CD8-positive, alpha-beta memory T cell (primary cell): ENCODE measurements at places on chromosomes 2 and 18.

GRCh38 chr2:151437630-151438029, 27.9 kb downstream of the RIF1 start:
- no peak for DNase-seq

DNA sequence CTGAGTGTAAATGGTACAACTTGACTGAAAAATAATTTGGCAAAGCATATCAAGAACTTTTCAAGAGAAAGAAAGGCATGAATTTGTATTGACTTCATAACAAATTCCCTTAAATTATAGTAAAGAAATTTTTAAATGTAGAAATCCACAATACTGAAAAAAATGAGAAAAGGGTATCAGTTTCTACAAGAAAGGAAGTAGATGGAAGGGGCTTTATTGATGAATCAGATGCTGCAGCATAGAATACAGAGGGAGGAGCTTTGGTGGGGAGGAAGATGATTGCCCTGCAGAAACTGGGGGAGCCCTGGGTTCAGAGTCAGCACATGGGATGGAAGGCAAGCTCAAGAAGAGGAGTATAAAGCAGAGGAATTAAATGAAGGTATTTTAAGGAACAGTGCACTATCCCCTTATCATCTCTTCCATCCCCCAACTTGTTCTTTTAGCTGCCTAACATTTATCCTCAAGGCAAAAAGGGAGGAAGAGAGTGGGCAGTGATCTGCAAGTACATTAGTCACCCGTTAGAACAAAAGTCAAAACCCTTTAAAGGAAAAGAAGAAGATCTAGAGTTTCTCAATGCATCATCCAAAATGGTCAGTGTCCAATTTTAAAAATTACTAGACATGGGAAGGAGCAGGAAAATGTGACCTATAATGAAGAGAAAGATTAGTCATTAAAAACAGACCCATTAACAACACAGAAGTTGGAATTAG, 77.7 kb downstream of the KCTD18 start:
- DNase-seq: no peak

DNA sequence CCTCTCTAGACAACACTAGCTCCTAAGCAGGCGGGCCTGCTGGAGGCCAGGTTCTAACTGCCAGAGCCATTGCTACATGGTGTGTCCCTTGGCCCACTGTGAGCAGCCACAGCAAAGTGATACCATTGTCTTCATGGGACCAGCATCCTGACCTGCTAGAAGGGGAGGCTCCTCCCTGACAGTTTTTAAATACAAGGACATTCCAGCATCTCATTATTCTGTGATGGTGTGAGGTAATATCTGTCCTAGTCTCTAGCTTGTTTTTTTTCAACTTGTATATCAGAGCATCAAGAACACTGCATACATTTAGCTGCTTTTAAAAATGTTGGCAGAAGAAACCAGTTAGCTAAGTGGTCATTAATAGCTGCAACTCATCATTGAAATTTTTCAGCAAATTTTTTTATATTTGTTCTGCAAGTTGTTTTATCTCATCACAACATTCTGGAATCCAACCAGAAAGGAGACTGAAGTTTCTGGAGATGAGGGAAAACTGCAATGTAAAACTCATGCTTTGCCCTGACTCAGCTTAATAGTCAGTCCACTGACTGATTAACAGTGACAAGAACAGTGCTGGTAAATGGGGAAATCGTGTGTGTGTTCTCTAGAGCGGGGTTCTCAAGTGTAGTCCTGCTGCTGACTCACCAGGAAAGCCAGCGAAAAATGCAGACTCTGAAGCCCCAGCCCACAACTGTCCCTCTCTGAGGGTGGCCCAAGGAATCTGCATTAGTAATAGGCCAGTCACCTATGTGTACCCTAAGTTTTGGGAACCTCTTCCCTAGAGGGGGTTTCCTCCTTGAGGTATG, 17.8 kb downstream of the MAPRE3 start:
- DNase-seq: no peak

- DNase-seq: no peak
These were observed 972 bp upstream of the MPP4 start for GRCh38 chr2:201699416-201699815.

DNA sequence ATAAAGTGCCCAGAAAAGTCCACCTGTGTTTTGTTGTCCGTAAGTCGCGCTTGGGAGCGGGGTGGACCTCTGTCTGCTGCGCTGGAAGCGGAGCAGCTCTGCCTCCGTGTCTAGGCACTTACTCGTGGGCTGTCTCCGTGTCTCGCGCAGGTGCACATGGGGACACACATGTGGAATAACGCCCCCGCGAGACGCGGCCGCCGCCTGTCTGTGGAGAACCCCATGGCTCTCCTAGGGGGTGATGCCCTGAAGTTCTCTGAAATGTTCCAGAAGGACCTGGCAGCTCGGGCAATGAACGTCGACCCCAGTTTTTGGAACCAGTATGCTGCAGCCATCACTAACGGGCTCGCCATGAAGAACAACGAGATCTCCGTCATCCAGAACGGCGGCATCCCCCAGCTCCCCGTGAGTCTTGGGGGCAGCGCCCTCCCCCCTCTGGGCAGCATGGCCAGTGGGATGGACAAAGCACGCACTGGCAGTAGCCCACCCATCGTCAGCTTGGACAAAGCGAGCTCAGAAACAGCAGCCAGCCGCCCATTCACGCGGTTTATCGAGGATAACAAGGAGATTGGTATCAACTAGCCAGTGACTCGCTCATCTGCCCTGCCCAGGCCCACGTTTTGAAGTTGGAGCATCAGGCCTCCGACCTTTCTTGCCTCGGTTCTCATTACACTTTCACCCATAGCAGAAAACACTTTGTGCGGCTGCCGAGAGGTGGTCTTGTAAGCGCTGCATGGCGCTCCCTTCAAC, 17.3 kb downstream of the SALL3 start:
- no peak for DNase-seq

GRCh38 chr2:12766421-12766879, 49.7 kb downstream of the TRIB2 start:
- no peak for DNase-seq

DNA sequence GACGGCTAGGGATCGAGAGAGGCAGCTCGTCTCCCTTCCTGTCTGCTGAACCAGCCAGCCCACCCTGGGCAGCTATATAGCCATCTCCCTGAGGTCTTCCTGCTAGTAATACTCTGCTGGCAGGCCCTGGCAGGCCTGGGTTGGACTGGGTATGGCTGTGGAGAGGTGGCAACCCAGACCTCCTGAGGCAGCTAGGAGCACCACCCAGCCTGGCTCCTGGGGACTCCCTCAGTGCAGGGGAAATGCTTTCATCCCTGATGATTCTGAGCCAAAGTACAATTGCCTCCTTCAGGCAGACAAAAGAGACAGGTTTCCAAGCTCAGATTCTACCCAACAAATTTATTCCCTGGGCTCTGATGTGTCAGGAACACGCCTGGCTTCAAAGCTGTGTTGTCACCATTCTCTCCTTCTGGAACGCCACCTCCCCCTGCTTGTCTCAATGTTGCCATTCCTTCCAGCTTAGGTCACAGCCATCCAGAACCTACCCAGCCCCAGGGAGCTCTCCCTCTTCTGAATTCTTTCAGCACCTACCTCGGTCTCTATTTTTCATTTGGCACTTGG, 4.7 kb upstream of the DNAJB2 start:
- DNase-seq: no peak

DNA sequence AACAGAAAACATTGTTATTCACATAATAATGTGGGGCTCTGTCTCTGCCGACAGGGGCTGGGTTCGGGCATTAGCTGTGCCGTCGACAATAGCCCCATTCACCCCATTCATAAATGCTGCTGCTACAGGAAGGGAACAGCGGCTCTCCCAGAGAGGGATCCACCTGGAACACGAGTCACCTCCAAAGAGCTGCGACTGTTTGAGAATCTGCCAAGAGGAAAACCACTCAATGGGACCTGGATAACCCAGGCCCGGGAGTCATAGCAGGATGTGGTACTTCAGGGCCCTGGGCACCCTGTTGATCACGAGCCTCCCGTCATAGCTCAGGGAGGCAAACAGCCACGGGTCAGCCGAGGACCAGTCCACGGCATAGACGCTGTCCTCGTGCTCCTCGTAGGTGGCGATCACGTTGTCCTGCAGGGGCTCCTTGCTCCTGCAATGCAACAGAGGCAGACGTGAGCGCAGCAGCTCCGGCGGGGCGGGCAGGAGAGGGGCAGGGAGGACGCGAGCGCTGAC, 188.5 kb downstream of the EIPR1 start:
- DNase-seq: no peak

DNA sequence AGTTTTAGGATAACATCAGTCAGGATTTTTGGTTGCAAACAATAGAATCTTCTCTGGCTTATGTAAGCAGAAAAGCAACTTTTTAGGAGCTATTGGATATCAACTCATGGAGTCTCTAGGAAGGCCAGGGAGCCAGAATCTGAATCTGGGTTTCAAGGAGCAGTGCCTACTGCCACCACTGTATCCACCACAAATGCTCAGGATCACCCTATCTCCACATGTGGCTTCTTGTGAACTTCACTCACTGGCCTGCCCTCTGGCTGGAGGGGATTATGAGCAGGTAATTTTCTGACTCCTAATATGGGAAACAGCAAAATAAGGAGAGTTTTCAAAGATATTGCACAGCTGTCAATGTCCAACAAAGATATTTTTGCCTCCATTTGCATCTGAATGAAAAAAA, 142.9 kb downstream of the PKP4 start:
- no peak for DNase-seq

DNA sequence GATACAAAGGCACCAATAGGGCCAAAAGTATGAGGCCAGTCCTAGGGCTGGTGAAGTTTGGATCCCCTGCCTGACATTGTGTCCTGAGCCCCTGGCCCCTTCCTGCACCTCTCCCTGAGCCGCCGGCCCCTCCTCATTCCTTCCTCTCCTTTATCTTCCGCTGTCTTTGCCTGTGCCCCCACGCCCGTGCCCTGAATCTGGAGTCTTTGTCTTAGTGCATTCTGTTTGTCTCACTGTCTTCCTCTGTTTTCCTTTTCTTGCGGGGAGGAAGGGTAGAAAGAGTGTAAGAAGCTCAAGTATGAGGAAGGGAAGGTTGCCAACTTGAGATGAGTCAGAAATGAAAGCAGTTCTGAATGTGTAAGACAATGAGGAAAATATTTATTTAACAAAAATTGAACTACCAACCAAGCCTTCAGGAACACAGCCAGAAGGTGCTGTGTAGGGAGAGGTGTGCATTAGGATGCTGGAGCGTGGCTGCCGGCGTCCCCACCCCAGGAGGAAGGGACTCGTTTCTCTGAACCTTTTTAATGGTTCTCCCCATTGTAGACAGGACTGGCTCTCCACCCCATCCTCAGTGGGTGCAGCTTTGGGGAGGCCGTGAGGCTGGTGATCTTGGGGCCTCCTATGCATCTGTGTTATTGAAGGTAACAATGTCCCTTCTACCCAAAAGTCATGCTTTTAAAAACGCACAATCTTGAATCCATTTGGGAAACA, 133.1 kb downstream of the NEDD4L start:
- no peak for DNase-seq

- no peak for DNase-seq
These were observed 108.6 kb downstream of the MAP4K4 start for GRCh38 chr2:101806123-101806522.

DNA sequence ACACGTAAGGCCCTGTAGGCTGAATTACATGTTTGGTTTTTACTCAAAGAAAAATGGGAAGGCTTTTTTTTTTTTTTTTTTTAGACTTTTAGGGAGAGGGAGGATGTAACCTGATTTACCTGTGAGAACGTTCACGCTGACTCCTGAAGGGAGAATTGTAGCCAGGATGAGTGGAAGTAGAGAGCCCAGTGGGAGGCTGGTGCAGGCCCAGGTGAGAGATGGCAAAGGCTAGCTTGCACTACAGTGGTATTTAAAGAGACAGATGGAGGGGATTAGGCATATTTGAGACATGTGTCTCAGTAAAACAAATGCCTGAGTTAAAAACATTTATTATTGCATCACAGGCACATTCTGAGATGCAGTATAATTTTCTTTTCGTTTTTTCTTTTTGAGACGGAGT, 107.9 kb downstream of the CCDC85A start:
- no peak for DNase-seq

DNA sequence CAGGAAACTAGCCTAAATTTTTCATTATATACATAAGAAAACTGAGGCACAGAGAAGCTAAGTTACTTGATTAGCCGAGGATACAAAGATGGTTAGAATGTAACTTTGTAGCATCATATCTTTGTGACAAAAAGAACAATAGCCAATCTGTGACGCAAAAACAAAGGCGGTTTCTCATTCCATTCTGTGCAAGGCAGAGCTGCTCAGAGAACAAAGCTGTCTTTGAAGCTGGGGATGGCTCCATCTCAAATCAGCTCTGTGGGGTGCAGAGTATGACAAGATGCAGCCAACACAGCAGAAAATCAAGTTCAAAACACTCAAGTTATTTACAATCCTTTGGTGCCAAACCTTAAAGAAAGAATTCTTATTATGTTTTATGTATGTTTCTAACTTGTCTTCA, 81.9 kb upstream of the VWC2L start:
- DNase-seq: no peak

GRCh38 chr2:122528958-122529705, 773.7 kb downstream of the TSN start:
- DNase-seq: no peak

DNA sequence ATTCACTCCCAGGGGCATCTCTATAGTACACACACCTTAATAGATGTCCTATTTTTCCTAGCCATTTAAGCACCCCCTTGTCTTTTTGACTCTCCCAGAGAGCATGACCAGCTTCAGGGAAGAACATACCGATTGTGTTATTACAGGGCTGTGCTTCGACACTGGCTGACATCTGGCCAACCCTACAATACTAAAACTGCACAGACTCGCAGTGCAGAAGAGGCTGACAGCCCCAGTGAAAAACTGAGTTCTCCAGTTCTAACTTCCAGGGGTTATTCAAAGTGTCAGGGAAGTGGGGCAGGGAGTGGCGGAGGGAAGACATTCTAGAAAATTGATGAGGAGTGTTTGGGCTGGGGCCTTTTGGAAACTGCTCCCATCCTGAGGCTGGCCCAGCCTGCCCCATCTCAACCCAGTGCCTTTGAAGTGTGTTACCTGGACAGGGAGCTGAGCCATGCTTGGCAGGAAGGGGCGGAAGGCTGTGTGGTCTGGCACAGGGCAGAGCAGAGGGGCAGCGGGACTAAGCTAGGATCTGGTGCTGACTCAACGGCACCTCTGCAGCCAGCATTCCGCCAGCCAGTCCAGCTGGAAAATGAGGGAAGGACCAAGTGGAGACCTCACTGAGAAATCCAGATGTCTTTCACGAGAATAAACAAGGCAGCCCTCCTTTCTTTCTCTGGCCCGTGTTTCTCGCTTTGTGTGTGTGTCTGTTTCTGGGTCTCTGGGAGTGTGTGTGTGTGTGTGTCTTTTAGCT, 15.4 kb upstream of the IGFBP5 start:
- DNase-seq: no peak

- no peak for DNase-seq
These were observed 194.3 kb downstream of the RTP5 start for GRCh38 chr2:242063850-242064249.
